ENCODE measurements at places on chromosomes 5 and 9.
A peak's percentile ranks its signal among the peaks of the same experiment; 100 is the strongest.

GRCh38 chr9:20419533-20419932, 202.8 kb downstream of the MLLT3 start:
- ATAC-seq, result no peak

DNA sequence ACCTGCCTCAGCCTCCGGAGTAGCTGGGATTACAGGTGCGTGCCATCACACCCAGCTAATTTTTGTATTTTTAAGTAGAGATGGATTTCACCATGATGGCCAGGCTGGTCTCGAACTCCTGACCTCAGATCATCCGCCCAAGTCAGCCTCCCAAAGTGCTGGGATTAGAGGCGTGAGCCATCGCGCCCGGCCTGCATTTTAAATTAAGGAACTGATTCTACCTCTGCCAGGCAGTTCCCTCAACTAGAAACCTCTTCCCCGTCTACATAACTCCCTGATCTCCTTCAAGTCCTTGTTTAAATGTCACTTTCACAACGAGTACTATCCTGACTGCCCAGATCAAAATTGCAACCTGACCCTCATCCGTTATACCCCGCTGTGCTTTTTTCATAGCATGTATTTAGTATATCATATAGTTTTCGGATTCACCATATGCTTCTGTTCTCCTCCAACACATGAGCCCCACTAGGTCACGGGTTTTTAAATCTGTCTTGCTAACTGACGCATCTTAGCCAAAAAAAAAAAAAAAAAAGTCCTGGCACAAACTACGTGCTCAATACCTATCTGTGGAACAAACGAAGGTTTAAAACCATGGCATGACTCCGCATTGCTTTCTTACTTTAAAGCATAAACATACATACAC, 858 bp upstream of the SOWAHA start:
- ATAC-seq, result no peak

GRCh38 chr9:28301281-28301680, 728.0 kb upstream of the C9orf72 start:
- no peak for ATAC-seq

GRCh38 chr5:97534166-97534565, 351.1 kb upstream of the RIOK2 start:
- ATAC-seq, result peak; percentile 48

DNA sequence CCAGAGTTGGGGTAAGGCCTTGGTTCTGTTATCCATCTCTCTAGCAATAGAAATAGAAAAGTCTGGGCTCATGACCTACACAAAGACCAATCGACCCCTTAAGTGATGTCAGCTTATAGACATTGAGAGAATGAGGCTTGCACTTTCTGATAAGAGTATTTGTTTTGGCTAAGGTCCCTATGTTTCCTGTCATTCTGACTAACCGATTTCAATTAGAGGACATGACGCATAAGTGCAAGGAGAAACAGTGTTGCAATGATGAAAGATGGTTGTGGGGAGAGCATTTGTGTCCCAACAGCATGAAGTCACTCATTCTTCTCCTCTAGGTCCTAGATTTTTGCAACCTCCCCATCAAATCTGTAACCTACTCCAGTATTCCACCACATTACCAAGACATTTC, 255.1 kb downstream of the MAT2B start:
- no peak for ATAC-seq

DNA sequence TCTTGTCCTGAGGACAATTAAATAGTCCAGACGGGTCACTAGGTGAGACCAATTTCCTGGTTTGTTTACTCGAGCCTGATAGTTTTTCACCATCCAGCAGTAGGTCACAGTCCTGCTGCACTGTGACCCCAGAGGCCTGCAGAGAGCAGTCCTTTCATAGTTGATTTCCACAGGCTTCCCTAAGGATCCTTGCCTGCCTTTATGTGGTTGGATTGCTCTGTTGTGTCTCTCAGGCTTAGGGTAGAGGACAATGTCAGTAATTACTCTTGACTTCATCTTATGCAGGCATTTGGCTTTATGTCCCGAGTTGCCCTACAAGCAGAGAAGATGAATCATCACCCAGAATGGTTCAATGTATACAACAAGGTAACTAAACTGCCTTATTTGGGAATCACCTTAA, 9.0 kb upstream of the CATSPER3 start:
- ATAC-seq, result no peak

GRCh38 chr5:32147959-32148358, 26.2 kb downstream of the GOLPH3 start:
- ATAC-seq, result no peak

DNA sequence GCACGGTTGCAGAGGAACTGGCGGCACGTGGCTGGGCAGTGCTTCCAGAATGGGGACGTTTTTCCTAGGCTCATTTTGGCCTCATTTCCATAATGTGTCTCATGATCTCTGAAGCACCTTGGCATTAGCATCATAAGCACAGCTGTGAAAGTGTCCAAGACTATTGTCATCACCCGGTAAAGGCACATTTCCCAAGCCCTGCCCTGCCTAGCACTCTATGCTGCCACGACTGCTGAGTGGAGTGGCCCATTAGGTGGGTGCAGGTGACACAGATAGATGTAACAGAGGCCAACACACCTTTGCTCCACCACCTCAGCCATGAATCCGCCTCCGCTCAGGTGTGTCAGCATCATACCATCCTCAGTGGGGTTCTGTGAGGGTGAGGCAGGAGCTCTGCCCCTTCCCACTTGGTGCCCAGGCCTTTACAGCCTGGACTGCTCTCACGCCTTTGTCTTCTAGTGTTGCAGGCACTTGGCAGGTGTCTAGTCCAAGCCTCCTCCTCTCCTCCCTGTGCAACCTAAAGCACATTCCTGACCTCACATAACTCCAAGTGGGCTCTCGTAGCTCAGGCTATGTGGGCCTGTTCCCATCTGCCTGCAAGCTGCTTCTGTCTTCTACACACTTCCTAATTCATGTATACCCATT, 213.0 kb downstream of the FSTL4 start:
- ATAC-seq, result no peak

- ATAC-seq, result no peak
Observed at GRCh38 chr5:30594331-30594730, 599.2 kb upstream of the CDH6 start.

DNA sequence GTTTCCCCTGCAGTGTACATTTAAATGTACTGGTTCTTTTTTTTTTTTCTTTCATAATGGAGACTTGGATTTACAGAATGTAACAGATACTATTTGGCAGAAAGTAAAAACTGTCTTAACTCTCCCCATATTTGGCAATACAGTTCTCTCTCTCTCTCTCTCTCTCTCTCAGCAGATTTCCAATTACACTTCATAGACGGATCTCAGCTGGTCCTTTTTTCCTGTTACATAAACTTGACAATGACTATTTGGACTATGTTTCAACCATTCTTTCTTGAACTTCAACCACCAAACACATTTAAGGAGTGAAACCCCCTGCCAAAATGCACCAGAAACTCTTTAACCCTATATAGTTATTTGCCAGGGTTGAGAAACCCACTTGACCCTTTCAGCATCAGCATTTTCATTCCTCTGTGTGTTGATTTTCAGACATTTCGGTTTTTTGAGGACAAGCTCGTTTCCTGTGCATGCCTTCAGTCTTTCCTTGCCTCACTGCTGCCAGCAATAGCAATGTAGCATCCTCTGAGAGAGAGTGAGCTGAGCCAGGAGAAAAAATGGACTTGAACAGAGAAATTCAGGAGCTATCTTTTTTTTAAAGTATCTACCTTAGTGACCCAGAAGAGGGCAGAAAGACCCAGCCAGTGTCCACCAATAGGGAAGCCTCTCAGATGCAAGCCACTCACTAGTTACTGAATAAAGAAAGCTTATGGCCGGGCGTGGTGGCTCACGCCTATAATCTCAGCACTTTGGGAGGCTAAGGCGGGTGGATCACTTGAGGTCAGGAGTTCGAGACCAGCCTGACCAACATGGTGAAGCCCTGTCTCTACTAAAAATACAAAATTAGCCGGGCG, 26.0 kb upstream of the GNA14 start:
- no peak for ATAC-seq

- no peak for ATAC-seq
Observed at GRCh38 chr9:122347348-122348287, 23.2 kb upstream of the PTGS1 start.

GRCh38 chr5:172077664-172078425, 71.4 kb upstream of the FBXW11 start:
- no peak for ATAC-seq

- ATAC-seq, result no peak
Observed at GRCh38 chr9:72883875-72884274, 69.0 kb downstream of the ALDH1A1 start.

DNA sequence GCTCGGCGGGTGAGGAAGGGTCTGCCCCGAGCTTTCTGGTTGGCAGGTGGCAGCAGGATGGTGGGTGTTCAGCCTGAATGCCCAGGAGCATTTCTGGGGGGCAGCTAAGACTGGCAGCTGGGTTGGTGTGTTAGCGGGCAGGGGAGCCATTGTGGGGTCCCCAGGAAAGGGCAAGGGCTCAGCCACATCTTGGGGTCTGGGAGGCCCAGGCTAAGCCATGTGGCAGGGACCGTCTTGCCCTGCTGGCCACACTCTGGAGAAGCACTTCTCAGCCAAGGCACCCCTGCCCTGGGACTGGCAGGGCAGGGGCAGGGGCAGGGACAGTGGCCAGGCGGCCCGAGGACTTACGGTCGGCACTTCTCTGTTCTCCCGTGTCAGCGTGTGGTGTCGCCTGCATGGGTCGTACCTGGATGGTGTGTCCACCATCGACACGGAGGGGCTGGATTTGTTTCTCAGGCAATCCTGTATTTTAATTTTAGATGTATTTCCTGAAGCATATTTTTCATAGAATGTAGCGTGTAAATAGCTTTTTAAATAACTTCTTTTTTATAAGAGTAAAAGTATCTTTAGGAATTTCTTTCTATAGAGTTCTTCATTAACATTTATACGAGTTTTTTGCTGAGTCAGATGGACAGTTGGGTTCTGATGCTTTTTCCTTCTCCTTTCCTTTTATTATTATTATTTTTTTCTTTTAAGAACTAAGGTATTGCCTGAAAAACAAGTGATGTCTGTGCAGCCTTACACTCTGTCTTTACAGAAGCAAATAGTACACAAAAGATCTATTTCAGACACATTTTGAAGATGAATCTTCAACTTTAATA, 102.0 kb downstream of the PHF2 start:
- ATAC-seq, result no peak

- peak; percentile 80 for ATAC-seq
Observed at GRCh38 chr9:36855448-36856315, 178.4 kb downstream of the PAX5 start.

GRCh38 chr5:54243483-54244080, 66.8 kb downstream of the ARL15 start:
- ATAC-seq, result no peak

GRCh38 chr9:129910628-129911567, 75.6 kb downstream of the USP20 start:
- ATAC-seq, result peak; percentile 36

- no peak for ATAC-seq
Observed at GRCh38 chr5:627840-628239, 15.7 kb downstream of the CEP72 start.

GRCh38 chr5:179166171-179166885, 106.2 kb downstream of the ZNF354C start:
- no peak for ATAC-seq

- peak; percentile 4 for ATAC-seq
Observed at GRCh38 chr9:124855944-124856765, 2.9 kb downstream of the WDR38 start.

DNA sequence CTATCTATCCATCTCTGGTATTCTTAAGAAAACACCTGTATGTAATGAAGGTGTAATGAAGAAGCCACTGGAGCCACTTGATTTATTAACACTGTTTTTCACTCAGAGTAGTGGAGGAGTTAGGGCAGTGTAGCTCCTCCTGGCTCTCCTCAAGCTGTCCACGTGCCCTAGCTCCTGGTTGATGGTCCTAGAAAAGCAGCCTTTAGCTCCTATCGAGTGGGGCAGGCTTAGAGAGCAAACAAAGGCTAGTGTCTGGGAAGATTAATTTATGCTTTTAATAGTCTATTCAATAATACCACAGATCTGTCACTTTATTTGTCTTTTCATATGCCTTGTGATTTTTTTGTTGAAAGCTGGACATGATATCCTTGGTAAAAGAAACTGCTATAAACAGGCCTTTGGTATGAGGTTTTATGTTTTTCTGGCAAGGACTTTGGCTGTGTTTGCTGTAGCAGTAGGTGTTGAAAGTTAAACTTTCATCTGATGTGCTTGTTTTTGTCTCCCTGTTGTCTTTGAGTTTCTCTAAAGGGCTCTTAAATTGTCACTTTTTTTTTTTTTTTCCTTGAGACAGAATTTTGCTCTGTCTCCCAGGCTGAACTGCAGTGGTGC, 141.1 kb downstream of the GCNT1 start:
- ATAC-seq, result no peak

DNA sequence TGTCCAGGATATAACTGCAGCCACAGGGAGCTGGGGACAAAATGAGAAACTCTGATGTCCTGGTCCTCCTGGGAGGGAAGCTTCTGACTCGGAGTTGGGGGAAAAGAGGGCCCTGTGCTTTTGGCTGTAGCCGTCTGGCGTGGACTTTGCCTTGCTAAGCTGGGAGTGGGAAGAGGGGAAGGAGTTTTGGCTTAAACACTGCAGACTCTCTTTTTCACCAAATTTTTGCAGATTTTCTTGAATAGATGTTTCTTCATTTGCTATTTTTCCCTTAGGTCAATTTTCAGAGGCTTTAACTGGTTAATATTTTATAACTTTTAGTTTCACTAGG, 15.7 kb upstream of the MAT2B start:
- ATAC-seq, result no peak

GRCh38 chr5:128857076-128857677, 108.1 kb upstream of the SLC27A6 start:
- ATAC-seq, result no peak

DNA sequence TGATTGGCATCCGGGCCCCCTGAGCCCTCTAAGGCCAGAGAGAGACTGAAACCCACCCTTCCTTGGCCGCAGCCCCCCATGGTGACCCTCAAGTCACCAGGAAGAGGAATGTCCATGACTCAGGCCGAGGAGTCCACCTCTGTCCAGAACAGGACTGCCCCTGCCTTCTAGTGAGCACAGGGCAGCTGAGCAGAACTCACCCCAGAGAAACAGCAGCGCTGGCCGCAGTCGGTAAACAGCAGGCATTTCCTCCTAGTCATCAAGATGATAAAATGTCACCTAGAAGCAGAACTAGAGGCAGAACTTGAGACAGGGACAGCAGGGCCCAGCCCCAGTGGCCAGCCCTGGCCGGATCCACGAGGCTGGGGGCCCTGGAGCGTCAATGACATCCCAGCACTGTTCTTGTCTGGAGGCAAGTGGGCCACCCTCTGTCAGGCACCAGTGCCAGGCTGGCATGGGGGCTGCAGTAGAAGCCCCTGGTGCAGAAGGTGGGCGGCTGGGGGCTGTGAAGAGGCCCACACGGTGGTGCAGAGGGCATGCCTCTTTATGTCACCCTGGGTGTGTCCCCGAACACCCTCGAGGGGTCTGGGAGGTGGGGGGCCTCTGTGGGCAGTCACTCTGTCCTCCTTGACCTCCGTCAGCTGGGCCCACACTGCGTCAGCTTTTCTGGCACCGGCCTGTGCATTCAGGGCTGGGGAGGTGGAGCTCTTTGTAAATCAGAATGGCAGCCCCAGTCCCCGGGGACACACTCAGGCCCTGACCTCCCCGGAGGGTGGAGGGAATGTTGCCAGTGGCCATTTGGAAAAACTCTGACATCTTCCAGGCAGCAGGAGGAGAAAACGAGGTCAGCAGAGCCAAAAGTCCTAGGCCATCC, 83.0 kb downstream of the NTNG2 start:
- ATAC-seq, result no peak
